Caki2 (cell line): ENCODE measurements at places on chromosomes 4 and X.

GRCh38 chr4:119646347-119647071, 17.9 kb upstream of the PDE5A start:
- DNase-seq, result no peak

- DNase-seq, result no peak
These were observed 56.4 kb downstream of the CXorf58 start for GRCh38 chrX:23964191-23964590.

DNA sequence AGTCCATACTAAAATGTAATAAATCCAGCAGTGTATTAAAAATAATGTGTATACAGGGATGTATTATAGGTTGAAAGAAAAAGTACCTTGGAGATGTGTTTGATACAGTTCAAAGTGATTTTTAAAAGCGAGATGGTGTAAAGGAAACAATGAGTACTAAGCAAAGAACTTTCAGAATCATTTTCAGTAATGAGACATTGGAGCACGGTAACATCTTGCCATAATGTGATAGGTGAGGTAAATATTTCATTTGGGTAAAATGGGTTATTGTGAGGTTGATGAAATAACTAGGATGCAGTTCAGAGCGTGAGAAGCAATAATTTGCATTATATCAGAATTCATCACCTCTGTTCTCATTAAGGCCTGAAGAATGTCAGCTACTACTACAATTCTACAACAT, 25.9 kb downstream of the EIF2S3 start:
- no peak for DNase-seq

- DNase-seq, result no peak
These were observed 53.6 kb downstream of the PCDH19 start for GRCh38 chrX:100356351-100356896.

GRCh38 chr4:181845617-181846016, 397.6 kb upstream of the TENM3 start:
- no peak for DNase-seq

GRCh38 chrX:68894513-68895340, 65.9 kb downstream of the EFNB1 start:
- DNase-seq, result no peak

GRCh38 chr4:4386736-4387392, at the start of gene NSG1:
Gene NSG1, plus strand, starts transcription at chr4:4387102. Its CDS starts 528 bp downstream, at chr4:4387630.
- peak; percentile 54 for DNase-seq

DNA sequence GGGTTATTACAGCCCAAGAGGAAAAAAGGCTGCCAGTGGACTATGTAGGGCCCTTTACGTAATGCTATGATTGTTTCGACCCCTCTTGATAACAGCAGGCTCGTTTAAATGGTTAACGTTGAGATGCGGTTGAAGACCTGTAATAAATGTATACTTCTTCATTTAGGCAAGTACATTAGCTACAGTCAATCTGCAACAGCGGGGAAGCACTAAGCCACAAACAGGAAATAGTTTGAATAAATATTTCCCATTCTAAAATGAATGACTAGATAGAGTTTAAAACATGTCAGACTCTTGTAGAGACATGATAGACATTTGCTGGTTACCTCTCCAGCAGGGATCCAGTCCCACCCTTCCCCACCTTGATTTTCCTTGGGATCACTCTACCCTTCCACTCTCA, 38.1 kb upstream of the STIM2 start:
- no peak for DNase-seq

DNA sequence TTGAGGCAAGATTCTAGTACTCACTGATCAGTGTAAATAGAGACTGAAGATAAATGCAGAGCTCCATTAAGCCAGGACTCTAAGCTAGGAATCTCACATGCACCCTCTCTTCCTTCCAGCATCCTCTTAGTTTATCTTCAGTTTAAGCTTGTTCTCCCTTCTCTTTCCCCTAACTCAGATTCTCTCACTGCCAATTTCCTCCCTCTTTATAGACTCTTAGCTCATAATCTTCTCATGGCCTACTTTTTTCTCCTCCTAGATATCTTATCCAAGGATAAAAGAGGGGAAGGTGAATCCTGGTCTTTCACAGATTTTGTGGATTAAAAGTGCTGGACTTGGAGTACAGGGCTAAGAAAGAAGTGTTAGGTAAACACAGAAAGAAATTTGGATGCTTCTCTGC, 108.9 kb upstream of the TENM3 start:
- no peak for DNase-seq
